A549 treated with CORT108297 at 1 μM for 4 hours (cell line): ENCODE measurements at places on chromosomes 7 and 10. TPM values are rescaled to one million over a fixed set of nuclear protein-coding genes. Genes with fewer than 3 reads are reported as not detected.

Gene TMEM229A
- total RNA-seq, result not detected in 5 replicates

Gene PHKG1
- 0.31 to 0.83 TPM (median 0.65 TPM) in 5 replicates for total RNA-seq

Gene ASB10
- not detected in 5 replicates for total RNA-seq

Gene ABCB1
- 0.06 to 0.29 TPM (median 0.17 TPM) in 4 of 5 replicates, not detected in the other for total RNA-seq

Gene TMEM196
- not detected in 5 replicates for total RNA-seq

Gene ZNF487
- total RNA-seq, result 5.3 to 6.8 TPM (median 6.5 TPM) in 5 replicates

Gene PTER
- 10.5 to 17.0 TPM (median 14.5 TPM) in 5 replicates for total RNA-seq

Gene FAM221A
- 0.24 to 0.63 TPM (median 0.39 TPM) in 5 replicates for total RNA-seq

Gene USP54
- 9.5 to 12.0 TPM (median 11.5 TPM) in 5 replicates for total RNA-seq

Gene DENND2A
- 0.23 to 0.44 TPM (median 0.33 TPM) in 5 replicates for total RNA-seq

Gene HOXA4
- 1.5 to 2.7 TPM (median 2.3 TPM) in 5 replicates for total RNA-seq

Gene TAS2R39
- total RNA-seq, result not detected in 5 replicates

Gene FZD8
- 4.7 to 8.2 TPM (median 6.6 TPM) in 5 replicates for total RNA-seq

Gene WAC
- 58.4 to 75.6 TPM (median 73.1 TPM) in 5 replicates for total RNA-seq

Gene HABP2
- 0.07 to 0.15 TPM (median 0.12 TPM) in 5 replicates for total RNA-seq

Gene GRID2IP
- 0.02 TPM in 1 of 5 replicates, not detected in the others for total RNA-seq

Gene HSPB1
- total RNA-seq, result 771 to 1,221 TPM (median 1,161 TPM) in 5 replicates

Gene GHRHR
- not detected in 5 replicates for total RNA-seq

Gene BMS1
- 21.6 to 29.0 TPM (median 22.0 TPM) in 5 replicates for total RNA-seq

Gene ANKRD1
- total RNA-seq, result 6.5 to 14.5 TPM (median 9.4 TPM) in 5 replicates
